Stimulated activated CD8-positive, alpha-beta memory T cell treated with anti-CD3 and anti-CD28 coated beads, Interleukin-7, amount 100 ng/mL, for 4 hours (primary cell): ENCODE measurements at places on chromosomes 4 and X.

- DNase-seq: no peak
These were observed 2.6 kb upstream of the GIMD1 start for GRCh38 chr4:106371161-106371560.

- DNase-seq: no peak
These were observed 182.0 kb downstream of the ANKRD50 start for GRCh38 chr4:124530464-124531077.

DNA sequence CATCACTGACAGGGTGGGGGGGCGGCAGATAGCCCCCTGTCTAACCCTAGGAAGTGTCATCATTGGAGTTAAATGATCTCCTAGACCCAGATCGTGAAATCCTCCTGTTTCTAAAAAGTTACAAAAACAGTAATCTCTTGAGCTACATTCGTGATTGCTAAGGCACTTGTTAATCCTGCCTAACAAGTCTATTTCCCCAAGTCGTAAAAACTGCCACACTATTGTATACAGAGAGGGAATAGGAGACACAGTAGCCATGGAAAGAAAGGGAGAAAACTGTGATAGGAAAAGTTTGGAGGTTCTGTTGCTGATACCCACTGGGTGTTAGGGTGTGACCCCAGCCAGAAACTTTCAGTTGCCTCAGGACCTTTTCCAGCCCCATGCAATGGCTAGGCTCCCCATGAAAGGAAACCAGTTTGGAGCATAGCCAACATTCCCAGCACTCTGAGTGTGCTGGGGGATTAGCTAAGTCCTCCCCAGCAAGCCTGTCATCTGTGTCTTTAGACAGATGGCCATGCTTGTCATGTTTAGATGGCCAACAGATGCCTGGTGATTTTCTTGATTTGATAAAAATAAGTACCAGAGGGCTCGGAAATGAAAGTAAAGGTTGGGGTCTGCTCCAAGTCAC, 63.3 kb upstream of the ANXA10 start:
- no peak for DNase-seq

DNA sequence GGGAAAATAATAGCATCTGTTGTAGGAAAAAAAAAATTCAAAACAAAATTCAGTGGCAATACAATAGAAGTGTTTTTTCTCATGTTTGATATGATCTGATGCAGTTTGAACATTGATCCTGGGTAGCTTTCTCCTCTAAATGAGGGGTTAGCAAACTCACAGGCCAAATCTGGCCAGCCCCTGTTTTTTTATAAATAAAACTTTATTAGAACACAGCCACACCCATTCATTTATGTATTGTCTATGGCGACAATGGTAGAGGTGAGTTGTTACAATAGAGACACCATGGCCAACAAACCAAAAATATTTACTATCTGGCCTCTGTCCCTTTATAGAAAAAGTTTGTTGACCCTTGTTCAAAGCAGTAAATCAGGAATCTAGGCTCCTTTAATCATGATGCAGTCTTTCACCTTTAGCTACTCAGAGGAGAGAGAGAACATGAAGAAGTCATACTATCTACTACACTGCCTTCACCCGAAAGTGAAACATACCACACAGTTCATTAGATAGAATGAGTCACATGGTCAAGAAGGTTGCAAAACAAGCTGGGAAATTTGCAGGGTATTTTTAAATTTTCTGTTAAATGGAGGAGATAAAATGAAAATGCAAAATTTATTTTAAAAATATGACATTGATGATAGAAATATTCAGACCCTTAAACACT, 186.6 kb upstream of the MAOA start:
- DNase-seq: no peak

GRCh38 chr4:40152637-40153036, 44.2 kb upstream of the RHOH start:
- no peak for DNase-seq
